Activated T-cell treated with anti-CD3 and anti-CD28 coated beads for 24 hours (primary cell): ENCODE measurements at places on chromosomes 11 and 22.

GRCh38 chr11:72330131-72330727 lies 86.3 kb upstream of the PHOX2A start:
- DNase-seq, result no peak

DNA sequence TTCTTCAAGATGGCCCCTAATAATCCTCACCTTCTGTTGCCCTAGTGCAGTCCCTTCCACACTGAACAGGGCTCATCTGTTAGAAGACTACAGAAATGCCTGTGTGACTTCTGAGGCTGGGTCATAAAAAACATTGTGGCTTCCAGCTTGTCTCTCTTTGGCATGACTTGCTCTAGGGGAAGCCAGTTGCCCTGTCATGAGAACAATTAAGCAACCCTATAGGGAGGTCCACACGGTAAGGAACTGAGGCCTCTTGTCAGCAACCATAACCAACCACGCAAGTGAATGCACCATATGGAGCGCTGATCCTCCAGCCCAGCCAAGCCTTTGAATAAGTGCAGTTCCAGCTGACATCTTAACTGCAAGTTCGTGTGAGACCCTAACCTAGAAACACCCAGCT lies 2.6 kb downstream of the LIPT2 start:
- DNase-seq, result no peak

- no peak for DNase-seq
Observed at GRCh38 chr11:36736103-36736502, 138.1 kb upstream of the RAG2 start.

GRCh38 chr11:119048644-119049043 lies 8.4 kb downstream of the HYOU1 start:
- no peak for DNase-seq

GRCh38 chr11:1123970-1124369 lies 33.8 kb upstream of the MUC5AC start:
- no peak for DNase-seq

- no peak for DNase-seq
Observed at GRCh38 chr22:22702237-22703202, 58.1 kb downstream of the GGTLC2 start.

- no peak for DNase-seq
Observed at GRCh38 chr11:88480223-88480622, 142.7 kb upstream of the CTSC start.

GRCh38 chr22:35903571-35904335 lies 124.9 kb downstream of the RBFOX2 start:
- DNase-seq, result no peak

- no peak for DNase-seq
Observed at GRCh38 chr11:72951193-72951592, 137.0 kb downstream of the ATG16L2 start.

DNA sequence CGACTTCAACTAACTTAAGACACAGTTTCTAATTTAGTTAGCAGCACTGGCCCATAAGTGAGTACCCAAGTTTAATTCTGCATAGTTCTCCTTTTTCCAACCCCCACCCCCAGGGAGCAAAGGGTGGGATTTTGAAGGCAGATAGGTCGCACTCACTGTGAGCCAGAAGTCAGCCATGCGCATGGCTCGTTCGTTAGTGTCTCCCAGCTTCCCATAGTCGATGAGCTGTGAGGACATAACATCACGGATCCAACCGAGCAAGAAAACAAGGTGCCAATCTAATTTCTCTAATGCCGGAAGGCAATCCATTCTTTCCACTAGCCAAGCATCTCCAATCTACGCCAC lies 577 bp downstream of the MRPL17 start:
- no peak for DNase-seq
